T-cell (primary cell): ENCODE measurements at places on chromosomes 1 and 21.
A peak's percentile ranks its signal among the peaks of the same experiment; 100 is the strongest.

GRCh38 chr1:56964349-56965017, 1.3 kb downstream of the C8B start:
- DNase-seq: no peak

- DNase-seq: peak; percentile 82
Measured at GRCh38 chr1:9426291-9426711, 113.0 kb upstream of the SLC25A33 start.

DNA sequence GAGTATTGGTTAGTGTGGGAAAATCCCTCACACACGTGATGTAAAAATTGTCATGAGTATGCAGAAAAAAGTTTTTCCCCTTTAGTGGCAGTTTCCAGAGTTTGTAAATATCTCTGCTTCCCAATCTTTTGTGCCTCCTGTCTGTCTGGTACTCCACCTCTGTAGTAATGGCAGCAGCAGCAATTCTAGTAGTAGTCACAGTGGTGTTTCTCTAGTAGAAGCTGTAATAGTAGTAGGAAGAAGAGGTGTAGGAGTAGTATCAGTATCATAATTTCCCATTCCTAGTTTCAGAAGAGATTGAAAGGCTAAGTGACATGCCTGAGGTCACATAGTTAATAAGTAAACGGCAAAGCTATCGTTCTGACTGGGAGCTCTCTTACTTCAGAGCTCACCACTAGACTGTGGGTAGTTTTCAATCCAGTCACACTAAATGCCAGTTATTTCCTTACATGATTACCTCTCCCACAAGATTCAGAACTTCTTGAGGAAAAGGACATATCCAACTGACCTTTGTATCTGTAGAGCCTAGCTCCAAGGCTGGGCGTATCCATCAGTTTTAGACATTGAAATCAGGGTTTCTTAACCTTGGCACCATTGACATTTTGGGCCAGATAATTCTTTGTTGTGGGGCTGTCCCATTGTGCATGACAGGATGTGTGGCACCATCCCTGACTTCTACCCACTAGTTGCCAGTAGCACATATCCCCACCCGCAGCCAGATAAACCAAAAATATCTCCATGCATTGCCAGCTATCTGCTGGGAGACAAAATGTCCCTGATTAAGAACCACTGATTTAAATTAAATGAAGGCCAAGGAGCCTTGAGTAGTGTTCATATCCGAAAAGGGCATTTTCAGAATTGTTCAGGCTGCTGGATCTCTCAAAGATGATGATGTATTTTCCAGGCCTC, 135.9 kb downstream of the FGGY start:
- no peak for DNase-seq

GRCh38 chr1:14117700-14118099, 417.7 kb downstream of the PRDM2 start:
- no peak for DNase-seq

GRCh38 chr1:34982820-34983376, 2.2 kb downstream of the TMEM35B start:
- no peak for DNase-seq

GRCh38 chr1:107081102-107081501, 24.6 kb downstream of the PRMT6 start:
- DNase-seq: no peak

DNA sequence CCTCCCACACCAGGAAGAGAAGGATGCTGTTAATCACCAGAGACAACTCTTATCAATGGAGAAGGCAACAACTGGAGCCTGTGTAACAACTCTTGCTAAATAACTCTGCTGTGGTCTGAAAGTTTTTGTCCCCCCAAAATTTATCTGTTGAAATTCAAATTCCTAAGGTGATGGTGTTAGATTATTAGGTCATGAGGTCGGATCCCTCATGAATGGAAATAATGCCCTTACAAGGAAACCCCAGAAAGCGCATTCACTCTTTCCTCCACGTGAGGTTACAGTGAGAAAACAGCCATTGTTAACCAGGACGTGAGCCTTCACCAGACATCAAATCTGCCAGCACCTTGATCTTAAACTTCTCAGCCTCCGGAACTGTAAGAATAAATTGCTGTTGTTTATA, 141.9 kb upstream of the CXADR start:
- DNase-seq: no peak

GRCh38 chr1:157369808-157370521, 182.3 kb downstream of the FCRL5 start:
- no peak for DNase-seq

DNA sequence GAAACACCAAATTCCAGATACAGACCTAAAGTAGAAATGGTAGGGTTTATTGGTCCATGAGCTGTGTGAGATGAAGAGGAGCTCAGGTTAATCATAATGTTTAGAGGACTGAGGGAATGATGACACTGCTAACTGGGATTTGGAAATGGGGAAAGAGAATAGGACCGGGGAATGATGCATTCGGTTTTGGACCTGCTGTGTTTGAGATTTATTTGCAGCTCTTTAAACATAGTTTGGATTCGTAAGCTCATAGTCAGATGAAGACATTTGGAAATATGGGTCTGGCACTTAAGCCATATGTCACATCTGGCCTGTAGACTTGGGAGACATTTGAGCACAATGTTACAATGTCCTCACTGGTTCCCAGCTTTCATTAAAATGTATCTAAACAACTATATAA, 127.9 kb upstream of the DUSP10 start:
- DNase-seq: no peak
